ENCODE measurements at places on chromosomes 2 and 18.
A peak's percentile ranks its signal among the peaks of the same experiment; 100 is the strongest.

DNA sequence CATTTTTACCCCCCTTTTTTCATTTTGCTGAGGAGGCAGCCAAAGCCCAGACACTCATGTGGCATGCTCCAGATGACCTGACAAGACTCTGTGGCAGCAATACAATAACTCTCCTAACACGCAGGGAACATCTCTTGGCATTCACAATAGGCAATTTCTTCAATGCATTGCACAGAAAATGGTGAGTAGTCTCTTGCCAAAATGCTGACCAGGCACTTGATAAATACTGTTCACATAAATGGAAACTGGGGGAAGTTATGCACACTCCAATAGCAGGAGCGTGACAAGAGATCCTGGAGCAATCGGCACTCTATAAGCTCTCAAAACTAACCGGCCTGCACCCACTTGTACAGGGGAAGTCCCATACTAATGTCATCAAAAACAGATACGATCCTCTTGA lies 66.3 kb downstream of the NBAS start:
- no peak for DNase-seq

DNA sequence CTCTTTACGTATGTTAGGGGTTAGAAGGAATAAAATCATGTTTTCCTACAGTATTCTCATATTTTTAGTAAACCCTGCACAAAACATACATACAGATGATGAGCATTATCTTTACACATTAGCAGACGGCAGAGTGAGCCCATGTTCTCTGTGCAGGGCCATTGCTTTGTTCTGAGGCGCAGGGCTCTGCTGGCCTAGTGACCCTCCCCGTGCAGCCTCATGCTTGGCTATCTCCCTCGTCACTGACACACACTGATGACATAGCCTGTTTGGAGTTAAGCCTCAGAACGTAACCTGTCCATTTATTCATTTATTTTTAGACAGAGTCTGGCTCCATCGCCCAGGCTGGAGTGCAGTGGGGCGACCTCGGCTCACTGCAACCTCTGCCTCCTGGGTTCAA lies 115.9 kb upstream of the FOSL2 start:
- no peak for DNase-seq

DNA sequence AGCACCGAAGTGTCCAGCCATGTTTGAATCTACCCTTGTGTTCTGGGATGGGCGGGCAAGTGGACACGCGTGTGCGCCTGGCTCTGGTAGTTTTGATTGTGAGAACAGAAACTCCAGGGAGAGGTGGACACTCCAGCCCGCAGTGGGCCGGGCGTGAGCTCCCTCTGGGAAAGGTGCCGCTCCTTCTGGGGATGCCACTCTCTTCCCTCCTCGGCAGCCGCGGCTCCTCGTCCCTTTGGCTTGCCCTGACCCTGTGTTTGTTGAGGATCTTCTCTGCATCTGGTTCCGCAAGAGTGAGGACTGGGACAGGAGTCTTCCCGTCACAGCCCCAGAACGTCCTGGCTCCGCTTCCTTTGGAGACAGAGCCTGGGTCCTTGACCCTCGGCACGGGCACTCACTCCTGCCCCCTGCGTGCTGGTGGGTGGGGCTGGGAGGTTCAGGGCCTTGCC lies 1.3 kb downstream of the CTDP1 start:
- DNase-seq, result no peak

DNA sequence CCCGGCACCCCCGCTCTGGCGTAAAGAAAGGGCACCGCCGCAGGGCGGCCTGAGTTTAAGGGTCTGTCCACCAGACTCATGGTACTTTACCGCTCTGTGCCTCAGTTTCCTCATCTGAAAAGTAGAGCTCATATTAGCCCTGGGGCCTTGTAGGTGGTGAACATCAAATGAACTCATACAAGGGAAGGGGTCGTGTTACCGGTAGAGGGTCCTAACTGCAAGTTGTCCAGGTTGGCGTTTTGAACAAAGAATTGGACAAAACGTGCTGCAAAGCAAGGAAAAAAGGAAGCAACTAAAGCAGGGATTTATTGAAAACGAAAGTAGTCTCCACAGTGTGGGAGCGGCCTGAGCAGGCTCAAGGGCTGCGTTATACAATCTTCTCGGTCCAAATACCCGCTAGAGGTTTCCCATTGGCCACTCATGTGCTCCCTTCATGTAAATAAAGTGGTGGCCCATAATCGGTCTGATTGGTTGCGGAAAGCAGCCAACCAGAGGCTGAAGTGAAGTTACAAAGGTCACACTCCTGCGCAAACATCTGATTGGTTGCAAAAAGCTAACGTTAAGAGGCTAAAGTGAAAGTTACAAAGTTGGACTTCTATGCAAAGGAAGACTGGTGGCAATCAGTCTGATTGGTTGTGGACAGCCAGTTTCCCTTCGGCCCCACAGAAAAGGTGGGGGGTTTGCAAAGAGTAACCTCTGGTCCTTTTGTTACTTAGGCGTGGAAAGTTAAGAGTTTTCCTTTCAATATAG lies 80.7 kb upstream of the LDLRAD4 start:
- peak; percentile 85 for DNase-seq

DNA sequence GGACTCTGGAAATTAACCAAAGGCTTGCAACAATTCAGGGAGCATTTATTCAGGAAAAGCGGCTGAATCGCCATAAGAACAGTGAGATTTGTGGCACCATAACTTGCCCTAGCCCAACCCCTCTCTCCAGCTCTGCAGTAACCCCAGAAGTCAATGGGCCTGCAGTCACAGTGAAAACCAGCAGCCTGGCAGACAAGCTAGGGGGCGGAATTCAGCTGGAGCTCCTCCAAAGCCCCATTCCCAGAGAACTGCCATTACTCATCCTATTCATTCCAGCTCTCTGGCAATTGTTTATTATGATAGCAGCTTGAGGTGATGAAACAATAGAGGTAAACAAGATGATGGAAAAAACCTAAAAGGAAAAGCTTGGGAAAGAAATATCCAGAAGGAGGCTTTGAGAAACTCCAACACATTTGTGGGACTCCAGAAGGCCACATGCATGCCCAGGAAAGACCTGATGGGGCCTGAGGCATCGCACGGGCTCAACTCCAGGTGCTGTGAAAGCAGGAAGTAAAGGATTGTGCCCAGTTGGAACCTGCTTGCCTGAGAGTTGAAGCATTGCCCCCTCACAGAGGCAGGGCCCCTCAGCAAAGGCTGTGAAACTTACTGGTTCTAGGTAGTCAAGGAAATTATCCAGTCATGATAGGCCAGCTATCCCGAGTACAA lies 126.7 kb downstream of the TWIST2 start:
- no peak for DNase-seq

DNA sequence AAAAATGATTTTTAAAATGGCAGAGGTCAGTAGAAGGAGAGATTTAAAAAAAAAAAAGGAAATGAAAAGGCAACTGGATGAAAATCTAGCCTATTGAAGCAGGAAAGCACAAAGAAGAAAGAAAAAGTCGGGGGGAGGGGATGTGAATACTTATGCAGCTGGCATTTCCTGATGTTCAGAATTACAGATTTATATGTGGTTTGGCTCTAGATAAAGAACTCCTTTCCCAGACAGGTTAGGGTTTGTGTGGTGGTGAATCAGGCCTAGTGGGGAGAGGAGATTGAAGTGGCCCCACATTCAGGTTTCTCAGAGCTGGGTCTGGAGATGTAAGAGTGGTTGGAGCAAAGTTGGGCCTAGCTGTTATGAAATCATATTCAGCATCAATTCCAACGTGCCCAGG lies 394.4 kb downstream of the FIGN start:
- DNase-seq, result no peak

DNA sequence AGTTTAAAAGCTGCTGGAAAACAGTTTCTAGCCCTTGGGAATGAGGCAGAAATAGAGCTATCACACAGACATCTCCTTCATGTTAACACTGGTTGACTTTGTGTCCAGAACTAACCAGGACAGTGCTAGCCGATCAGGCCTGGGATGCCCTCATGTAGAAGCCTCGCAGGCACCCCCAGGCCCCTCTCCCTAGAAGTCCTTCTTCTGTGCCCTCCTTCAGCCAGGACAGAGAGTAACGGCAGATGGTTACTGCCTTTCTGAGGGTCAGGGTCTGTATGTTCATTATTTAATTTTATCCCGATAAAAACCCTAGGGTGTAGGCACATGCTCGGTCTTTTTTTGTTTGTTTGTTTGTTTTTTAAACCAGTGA lies 10.7 kb upstream of the RPL31 start:
- DNase-seq, result no peak

GRCh38 chr2:29322011-29322410 lies 206.8 kb downstream of the CLIP4 start:
- no peak for DNase-seq

- DNase-seq, result peak; percentile 29
These were observed 382.2 kb upstream of the HNRNPA3 start for GRCh38 chr2:176830362-176830761.

GRCh38 chr2:186903216-186903615 lies 54.2 kb upstream of the ZSWIM2 start:
- no peak for DNase-seq

DNA sequence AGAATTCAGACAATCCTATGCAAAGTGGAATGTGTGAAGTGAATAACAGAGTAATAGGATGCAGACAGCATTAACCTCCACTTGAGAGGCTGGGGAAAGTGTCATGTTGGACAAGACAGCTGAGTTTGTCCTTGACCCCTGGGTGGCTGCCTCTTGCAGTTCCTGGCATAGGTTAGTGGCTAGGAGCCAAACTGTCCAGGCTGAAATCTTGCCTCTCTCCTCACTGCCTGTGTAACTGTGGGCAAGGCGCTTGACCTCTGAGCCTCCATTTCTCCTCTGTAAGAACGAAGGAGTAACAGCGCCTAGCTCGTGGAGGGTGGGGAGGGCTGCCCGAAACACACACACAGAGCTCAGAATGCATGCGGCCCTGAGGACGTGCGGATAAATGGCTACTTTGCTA lies 34.8 kb upstream of the LDLRAD4 start:
- DNase-seq, result no peak

GRCh38 chr2:135664623-135665068 lies 77.0 kb upstream of the UBXN4 start:
- DNase-seq, result no peak

- DNase-seq, result no peak
These were observed 391.2 kb downstream of the PTPRM start for GRCh38 chr18:7958081-7958896.

GRCh38 chr18:22550861-22551260 lies 133.1 kb upstream of the CTAGE1 start:
- DNase-seq, result no peak

GRCh38 chr2:233061591-233062450 lies 1.7 kb downstream of the INPP5D start:
- DNase-seq, result peak; percentile 37

GRCh38 chr2:216922175-216922780 lies 62.4 kb upstream of the TNP1 start:
- no peak for DNase-seq

- DNase-seq, result no peak
These were observed 36.9 kb downstream of the CRACDL start for GRCh38 chr2:98899041-98899702.

GRCh38 chr18:39862341-39862740 lies 2092.7 kb upstream of the PIK3C3 start:
- no peak for DNase-seq

DNA sequence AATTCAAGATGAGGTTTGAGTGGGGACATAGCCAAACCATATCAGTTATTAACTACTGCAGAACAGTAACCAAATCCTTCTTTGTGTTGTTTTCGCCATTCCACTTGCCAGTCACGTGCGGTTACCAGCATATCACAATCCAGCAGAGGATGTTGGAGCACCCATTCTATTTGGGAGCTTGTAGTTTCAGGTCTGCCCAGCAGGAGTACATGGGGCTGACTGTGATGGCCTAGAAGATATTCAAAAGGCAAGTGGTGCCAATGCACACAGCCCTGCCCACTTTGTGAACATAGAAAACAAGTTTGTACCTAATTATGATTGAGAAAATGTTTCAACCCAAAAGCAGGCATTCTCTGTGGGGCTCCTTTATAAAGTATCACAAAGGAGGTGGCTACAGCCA lies 57.0 kb downstream of the ZNF519 start:
- no peak for DNase-seq

- no peak for DNase-seq
These were observed 197.4 kb downstream of the VAPA start for GRCh38 chr18:10111191-10111590.

DNA sequence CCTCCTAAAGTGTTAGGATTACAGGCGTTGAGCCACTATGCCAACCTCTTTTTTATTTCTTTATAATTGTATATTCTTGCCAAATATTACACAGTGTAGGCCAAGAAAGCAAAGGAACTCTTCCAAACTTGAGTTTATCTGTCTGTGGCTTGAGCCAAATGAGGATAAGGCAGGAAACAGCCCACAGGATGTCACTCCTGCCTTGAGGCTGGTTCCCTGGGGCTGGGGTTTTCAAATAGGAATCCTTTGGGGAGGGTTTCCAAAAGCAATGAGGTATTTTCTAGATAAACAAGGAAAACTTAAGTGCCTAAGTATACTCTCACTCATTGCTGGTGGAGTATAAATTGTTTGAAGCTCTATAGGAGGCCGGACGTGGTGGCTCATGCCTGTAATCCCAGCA lies 56.4 kb downstream of the ADCY3 start:
- DNase-seq, result no peak

- no peak for DNase-seq
These were observed 401.9 kb downstream of the LNPK start for GRCh38 chr2:175599966-175600831.

- DNase-seq, result no peak
These were observed 151.8 kb downstream of the MGAT5 start for GRCh38 chr2:134405611-134406081.

DNA sequence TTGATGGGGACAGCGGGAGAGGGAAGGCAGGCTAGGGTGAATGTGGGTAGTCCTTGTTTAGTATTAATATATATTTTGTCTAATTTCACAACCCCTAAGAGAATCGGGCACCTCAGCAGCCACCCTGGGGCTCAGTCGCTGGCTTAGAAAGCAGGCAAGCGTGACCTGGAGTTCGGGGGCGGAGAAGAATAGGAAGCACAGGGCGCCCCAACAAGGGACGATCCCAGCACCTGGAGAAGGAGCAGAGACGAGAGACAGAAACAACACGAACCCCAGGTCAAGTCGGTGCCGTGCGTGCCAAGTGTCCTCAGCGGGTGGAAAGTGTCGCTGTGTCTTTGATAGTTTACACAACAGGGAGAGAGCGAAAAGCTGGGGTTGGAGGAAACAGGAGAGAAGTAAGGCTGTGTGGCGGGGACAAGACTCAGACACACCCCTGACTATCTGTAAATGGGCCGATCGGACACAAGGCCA lies 95.4 kb downstream of the NFATC1 start:
- DNase-seq, result no peak
